Right lobe of liver (tissue), 6 donors: ENCODE measurements at places on chromosomes 2 and 18. TPM values are rescaled to one million over a fixed set of nuclear protein-coding genes. Genes with fewer than 3 reads are reported as not detected.

GRCh38 chr18:59669872-59670657 lies 27.2 kb downstream of the CCBE1 start:
- no peak for DNase-seq

- DNase-seq, result peak; percentile 68
These were observed 874 bp downstream of the CLIP4 start for GRCh38 chr2:29115797-29116781.

DNA sequence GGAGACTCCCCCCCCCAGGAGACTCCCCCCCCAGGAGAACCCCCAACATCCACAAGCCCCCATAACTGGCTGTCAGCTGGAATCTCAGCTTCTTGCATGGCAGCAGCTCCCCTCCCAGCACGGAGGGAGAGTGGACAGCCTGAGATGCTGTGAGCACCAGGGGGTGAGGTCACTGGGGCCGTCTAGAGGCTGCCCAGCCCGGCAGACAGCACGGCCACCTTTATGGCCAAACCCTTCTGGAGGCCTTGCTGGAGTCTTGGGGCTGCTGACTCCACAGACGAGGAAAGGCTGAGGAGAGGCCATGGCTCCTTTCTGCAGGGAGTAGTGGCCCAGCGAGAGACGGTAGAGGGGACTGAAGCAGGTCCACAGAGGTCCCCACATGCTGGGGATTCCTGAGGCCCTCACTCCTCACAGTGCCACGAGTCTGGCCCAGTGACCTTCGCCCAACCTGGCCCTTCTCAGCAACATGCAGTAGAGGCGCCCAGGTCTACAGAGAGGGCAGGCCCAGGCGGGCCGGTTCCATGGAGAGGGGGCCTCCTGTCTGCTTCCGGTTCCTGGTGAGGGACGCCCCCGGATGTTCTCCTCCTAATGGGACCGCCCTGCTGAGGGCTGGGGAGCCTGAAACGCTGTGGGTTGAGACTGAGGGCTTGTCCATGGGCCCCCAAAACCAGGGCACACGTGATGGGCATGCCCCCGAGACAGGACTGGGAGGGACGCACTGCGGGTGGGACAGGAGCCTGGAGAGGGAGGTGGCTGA lies 122.6 kb upstream of the CTDP1 start:
- peak; percentile 35 for DNase-seq

DNA sequence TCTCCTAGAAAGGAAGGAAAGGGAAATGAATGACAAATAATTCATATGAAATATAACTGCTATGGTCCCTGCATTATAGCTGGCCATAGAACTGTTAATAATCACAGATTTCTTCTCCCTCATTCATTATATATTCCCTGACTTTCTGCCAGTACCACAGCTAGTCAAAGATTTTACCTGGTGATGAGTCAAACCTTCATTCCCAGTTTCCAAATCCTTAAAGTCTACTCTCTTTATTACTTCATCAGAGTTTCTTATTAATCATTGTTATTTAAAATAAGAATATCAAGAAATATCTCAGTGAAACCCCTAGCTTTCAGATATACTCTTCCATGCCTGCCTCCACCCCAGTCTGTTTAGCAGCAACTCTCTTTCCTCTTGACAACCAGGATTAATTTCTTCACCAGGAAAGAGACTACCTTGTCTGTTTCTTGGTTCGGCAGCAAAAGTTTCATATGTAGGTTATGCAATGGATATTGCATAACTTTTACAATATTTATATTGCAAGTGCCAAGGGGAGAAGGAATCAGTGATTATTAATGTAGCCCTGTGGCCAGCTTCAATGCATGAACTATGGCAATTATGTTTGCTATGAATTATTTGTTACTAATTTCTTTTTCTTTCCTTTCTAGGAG lies 533.8 kb downstream of the FBXO15 start:
- no peak for DNase-seq

DNA sequence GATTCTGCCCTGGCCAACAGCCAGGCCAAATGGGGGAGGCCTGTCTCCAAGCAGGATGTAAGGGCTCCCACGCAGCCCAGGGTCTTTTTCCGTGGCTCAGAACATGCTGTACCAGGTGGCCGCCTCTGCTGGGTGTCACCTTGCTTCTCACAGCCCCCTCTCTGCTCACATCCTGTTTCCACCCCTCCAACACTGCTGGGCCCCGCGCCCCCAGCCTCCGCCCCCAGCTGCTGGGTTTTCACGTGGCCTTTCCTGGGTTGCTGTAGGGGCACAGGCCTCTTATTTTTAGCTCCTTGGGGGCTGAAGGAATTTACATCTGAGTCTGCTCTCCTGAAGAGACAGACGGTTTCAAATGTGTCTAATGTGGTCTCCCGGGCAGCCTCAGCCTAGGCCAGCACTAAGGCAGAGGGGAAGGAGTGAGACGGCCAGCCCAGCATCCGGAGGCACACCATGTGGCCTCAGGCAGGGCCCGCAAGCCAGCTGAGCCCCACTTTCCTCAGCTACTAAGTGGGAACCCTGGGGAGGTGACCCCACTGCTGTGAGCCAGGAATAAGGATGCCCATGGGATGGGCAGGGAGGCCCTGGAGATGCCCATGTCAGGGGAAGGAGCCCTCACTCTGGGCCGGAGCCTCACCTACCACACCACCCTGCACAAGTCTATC lies 18.7 kb upstream of the DUSP2 start:
- DNase-seq, result no peak

GRCh38 chr18:64713284-64713683 lies 564.4 kb upstream of the LINC00305 start:
- no peak for DNase-seq

DNA sequence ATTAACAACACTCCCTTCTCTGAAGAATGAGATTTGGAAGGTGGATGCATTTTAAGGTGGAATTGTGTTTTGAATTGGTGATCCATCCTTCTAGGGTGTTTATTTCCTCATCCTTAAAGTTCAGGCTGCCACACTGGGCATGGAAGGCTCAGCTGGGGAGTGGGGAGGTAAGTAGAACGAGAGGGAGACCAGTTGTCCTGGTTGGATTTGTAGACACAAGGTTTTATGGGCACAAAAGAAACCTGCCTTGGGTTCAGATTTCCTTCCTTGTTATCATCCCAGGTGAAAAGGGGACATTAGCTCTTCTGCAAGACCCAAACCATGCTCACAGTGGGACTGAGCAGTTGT lies 101.0 kb upstream of the SIX3 start:
- DNase-seq, result no peak

DNA sequence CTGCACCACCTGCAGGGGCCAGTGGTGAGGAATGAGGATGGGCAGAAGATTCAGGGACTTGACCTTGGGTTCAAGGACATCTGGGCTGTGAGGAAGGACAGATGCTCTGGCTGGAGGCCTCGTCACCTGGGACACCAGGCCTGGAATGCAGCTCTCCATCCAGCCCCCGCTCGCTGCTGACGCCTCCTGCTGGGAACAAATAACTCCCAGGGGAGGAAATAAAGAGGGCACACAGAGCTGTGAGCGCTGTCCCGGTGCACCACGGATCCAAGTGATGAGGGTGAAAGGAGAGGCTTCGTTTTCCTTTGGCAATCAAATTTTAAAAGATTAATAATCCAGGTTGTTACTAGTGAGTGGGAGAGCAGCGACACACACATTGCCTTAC lies 368.0 kb upstream of the MYT1L start:
- no peak for DNase-seq

GRCh38 chr2:47178341-47178740 lies 23.2 kb upstream of the STPG4 start:
- DNase-seq, result no peak

GRCh38 chr2:189528617-189529016 lies 52.0 kb downstream of the SLC40A1 start:
- DNase-seq, result no peak

GRCh38 chr18:9838144-9838877 lies 47.5 kb upstream of the TXNDC2 start:
- no peak for DNase-seq

GRCh38 chr18:48967545-48967944 lies 16.8 kb upstream of the SMAD7 start:
- no peak for DNase-seq

DNA sequence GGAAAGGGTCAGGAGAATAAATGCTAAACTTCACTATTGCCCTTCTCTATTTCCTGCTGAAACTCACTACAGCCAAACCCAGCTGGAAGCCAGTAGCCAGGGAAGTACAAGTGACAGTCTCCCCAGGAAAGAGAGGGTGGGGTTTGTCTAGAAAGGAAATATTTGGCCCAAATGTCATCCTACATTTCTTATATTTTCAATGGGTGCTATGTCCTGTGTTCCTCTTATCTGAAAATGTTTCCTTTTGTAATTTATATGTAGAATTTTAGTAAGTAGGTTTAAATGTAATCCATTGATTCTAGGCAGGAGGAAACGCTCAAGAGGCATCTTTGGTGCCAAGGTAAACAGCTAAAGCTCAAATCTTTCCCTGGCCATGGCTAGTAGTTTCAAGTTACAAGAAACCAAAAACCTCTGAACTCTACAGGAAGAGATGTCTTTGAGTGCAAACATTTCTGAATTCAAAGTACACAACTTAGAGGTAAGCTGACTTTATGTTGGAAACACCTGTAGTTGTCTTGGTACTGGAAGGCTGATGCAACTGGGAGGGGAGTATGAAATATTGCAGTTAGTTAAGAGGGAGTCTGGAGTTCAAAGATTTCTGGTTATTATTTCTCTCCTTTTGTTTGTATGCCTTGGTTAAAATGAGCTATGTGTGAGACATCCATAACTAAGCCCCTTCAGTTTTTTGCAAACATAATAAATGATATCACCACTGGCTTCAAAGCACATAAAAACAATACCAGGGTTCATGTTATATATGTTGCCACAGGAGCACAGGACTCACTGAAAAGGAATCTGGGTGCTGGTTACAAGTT lies 356.1 kb upstream of the ZC3H15 start:
- no peak for DNase-seq

DNA sequence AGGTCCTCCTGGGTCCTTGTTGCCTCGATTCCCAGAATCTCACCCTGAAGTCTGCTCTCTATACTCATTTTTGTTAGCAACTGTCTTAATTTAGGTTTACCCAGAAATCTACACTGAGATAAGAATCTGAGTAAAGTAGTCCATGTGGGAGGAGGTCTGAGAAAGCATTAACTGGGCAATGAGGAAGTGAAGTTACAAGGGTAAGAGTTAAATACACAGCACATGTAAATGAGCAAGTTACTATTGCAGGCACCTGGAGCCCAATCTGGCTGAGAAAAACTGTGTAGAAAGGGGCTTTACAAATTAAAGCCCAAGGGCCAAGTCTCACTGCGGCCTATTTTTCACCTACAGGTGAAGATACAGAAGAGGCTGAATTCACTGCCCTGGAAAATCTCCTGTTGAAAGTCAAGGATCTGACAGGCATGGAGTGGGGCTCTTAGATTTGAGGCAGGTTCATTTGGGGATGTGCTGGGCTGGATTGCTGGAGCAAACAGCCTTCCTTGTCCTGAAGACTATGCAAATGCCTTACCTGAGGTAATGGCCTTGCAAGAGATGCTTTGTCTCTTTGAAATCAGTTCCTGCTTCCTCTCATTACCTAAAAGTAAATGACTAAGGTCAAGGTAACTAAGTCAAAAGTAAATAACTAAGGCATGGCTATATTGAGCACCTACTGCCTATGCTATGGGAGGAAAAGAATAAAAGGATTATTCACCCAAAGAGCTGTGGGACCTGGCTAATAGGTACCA lies 84.4 kb upstream of the DYNAP start:
- no peak for DNase-seq

DNA sequence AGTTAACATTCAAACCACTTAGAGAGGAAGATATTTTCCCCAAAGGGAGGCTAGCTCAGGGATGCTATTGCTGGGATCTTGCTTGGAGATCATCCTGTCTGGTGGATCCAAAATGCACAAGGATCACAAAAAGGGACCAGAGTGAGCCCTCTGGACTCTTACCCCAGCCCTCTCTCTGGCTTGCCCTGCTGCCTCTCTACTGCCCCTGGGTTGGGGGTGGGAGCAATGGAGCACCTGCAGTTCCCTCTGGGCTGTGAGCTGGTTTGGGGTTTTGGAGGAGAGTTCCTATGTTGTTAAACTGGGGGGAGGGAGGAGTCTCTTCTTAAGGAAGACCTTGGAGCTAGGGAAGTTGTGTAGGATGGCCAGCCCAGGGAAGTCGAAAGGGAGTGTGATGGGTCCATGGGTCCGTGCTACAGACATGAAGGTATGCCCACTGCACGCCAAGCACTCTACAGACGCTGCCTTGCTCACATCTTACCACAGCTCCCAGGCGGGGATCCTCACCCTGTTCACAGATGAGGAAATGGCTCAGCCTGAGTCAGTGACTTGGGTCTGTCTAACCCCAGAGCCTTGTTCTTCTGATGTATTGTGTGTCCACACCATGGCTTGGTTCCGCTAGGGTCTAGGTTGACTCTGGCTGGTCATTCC lies 3.8 kb downstream of the LBH start:
- DNase-seq, result no peak

DNA sequence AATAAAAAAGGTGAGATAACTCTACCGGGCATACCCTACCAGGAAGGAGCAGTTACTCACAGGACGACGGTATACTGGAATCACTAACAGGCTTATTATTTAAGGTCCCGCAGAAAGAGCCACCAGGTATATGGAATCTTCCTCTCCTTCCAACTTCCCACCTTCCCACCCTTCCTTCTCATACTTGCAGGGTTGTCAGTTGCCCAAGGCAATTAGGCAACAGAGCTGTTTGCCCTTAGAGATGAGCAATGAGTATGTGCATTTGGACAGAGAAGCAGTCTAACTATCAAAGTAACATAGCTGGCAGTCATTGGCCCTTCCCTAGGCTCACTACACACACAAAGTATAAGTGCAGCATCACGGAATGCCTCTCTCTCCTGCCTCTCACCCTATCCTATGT lies 32.1 kb upstream of the EVA1A start:
- DNase-seq, result no peak

Gene SFT2D3
- total RNA-seq, result 2.8 TPM

Gene FNDC4
- total RNA-seq, result 54.6 TPM

Gene LRRTM4
- not detected for total RNA-seq

Gene NGEF
- 20.9 TPM for total RNA-seq

Gene STPG4
- not detected for total RNA-seq

Gene CKAP2L
- 1.0 TPM for total RNA-seq
